Fibroblast of lung (primary cell): ENCODE measurements at places on chromosomes 7 and 10. TPM values are rescaled to one million over a fixed set of nuclear protein-coding genes. Genes with fewer than 3 reads are reported as not detected.
A peak's percentile ranks its signal among the peaks of the same experiment; 100 is the strongest.

JMJD1C gene
- total RNA-seq, result 50.3 and 67.0 TPM in 2 replicates

COL17A1 gene
- under 0.01 TPM in 1 of 2 replicates, not detected in the other for total RNA-seq

LIPF gene
- total RNA-seq, result not detected in 2 replicates

VWDE gene
- under 0.01 and 0.17 TPM in 2 replicates for total RNA-seq

ODAD2 gene
- total RNA-seq, result 1.3 and 1.5 TPM in 2 replicates

CNPY1 gene
- total RNA-seq, result not detected in 2 replicates

ZP3 gene
- 2.6 TPM in 2 replicates for total RNA-seq

C10orf67 gene
- under 0.01 TPM in 2 replicates for total RNA-seq

CLEC2L gene
- not detected in 2 replicates for total RNA-seq

VAX1 gene
- total RNA-seq, result not detected in 2 replicates

MYH16 gene
- not detected in 2 replicates for total RNA-seq

DNA sequence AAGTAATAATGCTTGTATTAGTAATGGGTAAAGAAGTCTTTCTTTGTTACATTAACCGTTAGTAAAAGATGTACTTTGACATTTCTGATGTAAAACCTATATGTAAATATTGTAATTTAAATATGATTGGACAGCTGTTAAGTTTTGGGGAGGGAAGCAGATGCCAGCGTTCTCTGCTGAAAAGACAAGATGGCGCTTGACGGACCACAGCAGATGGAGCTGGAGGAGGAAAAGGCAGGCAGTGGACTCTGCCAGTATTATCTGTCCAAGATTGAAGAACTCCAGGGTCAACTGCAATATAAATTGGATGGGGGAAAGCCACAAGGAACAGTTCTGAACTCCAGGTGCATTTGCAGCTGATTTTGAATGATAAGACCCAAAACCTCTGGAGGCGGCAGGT, 86.9 kb downstream of the ZNRF2 start:
- DNase-seq, result no peak

DNA sequence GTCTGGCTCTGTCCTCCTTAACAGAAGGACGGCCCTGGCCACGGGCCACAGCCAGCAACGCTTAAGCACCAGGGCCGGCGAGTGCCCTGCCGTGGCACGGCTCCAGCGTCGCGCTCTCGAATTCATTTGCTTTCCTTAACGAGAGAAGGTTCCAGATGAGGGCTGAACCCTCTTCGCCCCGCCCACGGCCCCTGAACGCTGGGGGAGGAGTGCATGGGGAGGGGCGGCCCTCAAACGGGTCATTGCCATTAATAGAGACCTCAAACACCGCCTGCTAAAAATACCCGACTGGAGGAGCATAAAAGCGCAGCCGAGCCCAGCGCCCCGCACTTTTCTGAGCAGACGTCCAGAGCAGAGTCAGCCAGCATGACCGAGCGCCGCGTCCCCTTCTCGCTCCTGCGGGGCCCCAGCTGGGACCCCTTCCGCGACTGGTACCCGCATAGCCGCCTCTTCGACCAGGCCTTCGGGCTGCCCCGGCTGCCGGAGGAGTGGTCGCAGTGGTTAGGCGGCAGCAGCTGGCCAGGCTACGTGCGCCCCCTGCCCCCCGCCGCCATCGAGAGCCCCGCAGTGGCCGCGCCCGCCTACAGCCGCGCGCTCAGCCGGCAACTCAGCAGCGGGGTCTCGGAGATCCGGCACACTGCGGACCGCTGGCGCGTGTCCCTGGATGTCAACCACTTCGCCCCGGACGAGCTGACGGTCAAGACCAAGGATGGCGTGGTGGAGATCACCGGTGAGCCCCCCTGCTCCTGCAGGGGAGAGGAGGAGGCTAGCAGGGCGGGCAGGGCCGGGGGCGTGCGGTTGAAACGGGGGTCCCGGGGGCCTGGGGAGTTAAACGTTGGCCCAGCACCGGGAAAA, at the start of gene HSPB1:
TSS of gene HSPB1 (plus strand) at position 327 of the 855 bp plus-strand sequence. CDS start at position 367, 40 bp downstream.
- DNase-seq, result peak; percentile 89

DNA sequence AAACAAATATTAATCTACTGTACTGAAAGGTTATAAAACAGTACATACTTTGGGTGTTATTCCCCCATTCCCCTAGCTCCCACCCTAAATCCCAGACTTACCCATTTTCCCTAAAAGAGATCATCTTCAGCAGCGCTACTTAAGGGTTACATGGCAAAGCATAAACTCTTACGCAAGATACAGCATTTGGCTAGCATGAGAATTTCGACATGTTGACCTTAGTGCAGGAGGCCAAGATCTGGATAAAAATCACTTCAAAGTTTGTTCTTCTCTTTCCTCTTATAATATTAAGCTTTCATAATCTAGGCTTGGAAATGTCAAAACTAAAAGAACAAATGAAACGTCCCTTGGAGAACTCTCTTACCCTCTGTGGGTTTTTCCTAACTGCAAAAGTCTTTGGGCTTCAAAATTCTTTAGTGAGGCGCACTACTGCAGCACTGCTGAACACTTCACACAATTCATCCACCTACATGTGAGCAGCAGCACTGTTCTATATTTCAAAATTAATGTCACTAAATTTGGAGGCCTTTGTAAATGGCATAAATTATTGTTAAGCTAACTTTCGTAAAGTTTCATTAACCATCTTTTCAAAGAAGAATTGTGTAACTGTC, 59.5 kb upstream of the PDLIM1 start:
- no peak for DNase-seq

GRCh38 chr7:91264046-91264923, at the start of gene FZD1:
FZD1 (plus strand) TSS chr7:91264433; CDS start chr7:91264881, 448 bp downstream.
- DNase-seq, result peak; percentile 99

DNA sequence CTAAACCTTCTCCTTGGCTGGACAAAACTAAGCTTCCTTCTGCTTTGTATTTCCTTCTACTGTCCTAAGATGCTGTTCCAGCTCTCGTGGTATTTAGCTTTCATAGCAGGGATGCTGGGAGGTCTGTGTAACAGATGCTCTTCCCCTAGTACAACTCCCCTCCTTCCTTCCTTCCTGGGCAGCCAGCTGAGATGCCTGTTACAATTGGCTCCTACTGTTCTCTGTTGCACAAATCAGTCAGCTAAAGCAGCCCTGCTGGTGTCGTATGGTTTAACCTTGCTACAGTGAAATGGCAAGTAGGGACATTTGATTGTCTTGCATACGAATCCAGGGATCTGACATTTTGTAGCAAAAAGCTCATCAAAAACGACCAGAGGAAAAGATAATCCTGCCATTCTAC, 143.8 kb downstream of the ARHGAP21 start:
- DNase-seq, result no peak

- no peak for DNase-seq
These were observed 34.5 kb downstream of the DOCK1 start for GRCh38 chr10:126939706-126940105.

DNA sequence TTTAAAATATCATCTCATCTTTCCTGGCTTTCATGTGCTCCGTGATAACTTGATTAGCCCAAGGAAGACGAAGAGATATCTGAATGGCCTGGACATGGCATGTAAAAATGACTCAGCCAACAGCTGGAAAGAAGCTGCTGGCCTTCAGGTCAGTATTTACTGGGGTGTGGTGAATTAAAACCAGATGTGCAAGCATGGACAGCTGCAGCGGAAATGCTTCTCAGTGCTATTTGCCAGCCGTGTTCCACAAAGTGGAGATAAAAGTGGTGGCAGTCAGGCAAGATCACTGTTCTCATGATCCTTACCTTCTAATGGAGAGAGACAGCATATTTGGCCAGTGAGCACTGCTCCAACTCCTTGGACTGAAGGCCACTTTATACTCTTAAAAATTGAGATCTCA, 203.1 kb upstream of the VSTM2A start:
- no peak for DNase-seq

- no peak for DNase-seq
These were observed 445.8 kb upstream of the ANKRD30A start for GRCh38 chr10:36679554-36679953.

GRCh38 chr10:113754125-113754524, 2.6 kb downstream of the PLEKHS1 start:
- no peak for DNase-seq

DNA sequence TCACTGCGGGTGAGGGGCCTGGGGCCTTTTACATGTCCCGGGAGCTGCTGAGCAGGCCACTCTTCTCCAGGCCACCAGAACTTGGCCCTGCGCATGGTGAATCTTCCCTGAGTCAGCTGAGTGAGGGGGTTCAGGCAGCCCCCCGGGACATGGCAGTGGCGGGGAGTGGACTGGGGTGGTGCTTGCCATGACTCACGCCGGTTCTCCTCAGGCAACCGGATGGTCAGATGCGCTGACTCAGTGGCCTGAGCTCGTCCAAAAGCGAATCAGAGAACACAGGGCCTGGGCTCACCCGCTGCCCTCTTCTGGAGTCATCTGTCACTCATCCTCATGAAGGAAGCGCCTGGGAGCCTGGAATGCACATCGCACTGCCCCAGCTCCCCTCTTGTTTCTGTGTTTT, 33.5 kb downstream of the HTRA1 start:
- peak; percentile 78 for DNase-seq

DNA sequence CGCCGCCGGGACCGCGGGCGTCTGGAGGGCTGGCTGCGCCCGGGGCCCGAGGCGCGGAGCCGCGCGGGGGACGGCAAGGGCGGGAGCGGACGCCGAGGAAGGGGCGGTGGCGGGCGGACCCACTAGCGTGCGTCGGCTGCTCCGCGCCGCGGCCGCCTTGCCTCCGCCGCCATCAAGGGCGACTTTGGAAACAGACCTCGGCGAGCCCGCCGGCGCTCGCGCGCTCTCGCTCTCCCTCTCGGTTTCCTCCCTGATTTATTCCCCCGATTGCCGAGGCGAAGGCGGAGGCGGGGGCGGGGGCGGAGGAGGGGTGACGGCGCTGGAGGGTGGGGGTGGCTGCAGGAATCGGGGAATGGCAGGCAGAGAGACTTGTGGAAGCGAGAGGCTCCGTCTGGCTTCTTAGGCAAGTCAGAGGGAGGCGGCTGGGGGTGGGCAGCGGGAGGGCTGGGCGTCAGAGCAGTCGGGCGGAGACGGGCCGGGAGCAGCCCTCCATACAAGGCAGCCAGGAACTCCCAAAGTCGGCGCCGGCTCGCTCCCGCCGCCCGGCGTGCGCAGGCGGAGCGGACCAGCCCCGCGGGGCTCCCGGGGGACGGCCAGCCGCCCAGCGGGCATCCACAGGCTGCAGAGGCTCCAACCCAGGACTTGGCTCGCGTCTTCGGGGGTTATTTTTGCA, at the start of gene CACNA2D1:
TSS of gene CACNA2D1 (minus strand) at position 231 of the 673 bp plus-strand sequence.
- peak; percentile 93 for DNase-seq

DNA sequence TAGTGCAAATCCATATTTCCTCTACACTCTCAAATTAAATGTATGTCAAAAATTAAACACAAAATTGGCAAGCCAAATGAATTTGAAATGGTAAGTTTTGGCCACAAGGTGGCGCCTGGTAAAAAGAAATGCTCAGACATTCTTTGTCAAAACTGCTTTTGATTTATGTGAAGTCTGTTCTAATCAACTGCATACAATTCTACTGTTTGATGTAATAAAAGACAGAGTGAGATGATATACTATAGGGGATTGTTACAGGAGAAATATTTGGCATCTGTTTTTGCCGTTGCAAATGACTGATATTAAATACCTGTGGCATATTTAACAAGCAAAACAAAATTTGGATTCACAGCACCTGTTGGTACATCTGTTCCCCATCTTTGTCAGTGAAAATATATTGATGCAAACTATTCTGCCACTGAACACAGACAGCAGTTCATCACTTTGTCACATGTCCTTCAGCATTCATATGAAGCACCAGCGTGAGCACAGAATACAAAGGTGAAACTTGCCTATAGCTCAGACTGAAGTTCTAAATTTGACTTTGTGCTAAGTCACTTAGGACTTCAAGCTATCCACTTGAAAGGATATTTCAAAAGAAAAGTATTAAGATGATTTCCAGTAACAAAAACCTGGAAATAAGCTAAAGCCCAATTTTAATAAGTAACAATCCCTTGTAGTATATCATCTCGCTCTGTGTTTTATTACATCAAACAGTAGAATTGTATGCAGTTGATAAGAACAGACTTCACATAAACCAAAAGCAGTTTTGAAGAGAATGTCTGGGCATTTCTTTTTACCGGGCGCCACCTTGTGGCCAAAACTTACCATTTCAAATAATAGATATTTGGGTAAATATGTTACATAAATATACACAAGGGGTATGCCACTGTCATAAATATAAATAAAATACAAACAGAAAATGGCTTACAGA, 10.2 kb upstream of the CH25H start:
- peak; percentile 48 for DNase-seq

- DNase-seq, result no peak
These were observed 49.8 kb upstream of the FHIP2A start for GRCh38 chr10:114771749-114772148.

- DNase-seq, result no peak
These were observed 122.3 kb upstream of the PPIF start for GRCh38 chr10:79224992-79225391.

GRCh38 chr7:7641129-7641663, 644 bp downstream of the UMAD1 start:
- DNase-seq, result no peak

DNA sequence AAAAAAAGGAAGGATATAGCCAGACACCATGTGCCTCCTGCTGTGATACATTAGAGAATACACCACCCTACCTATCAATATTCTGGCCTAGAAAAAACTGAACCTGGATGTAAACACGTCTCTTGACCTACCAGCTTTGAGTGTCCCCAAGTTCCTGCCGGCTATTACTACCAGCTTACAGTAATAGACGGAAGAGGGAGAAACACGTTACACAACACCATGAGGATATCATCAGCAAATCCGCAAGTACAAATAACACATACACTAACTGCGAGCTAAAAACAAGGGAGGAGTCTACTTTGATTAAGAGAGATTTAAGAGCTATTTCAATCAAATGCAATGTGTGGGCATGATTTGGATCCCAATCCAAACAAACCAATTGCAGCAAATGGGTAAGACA, 113.0 kb downstream of the COL28A1 start:
- no peak for DNase-seq

GRCh38 chr7:128359939-128360338, 1.6 kb downstream of the PRRT4 start:
- no peak for DNase-seq

DNA sequence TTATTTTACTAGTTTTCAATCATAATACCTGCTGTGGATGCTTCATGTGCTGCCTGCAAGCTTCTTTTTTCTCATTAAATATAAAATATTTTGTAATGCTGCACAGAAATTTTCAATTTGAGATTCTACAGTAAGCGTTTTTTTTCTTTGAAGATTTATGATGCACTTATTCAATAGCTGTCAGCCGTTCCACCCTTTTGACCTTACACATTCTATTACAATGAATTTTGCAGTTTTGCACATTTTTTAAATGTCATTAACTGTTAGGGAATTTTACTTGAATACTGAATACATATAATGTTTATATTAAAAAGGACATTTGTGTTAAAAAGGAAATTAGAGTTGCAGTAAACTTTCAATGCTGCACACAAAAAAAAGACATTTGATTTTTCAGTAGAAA, 103.0 kb downstream of the PTEN start:
- no peak for DNase-seq

DNA sequence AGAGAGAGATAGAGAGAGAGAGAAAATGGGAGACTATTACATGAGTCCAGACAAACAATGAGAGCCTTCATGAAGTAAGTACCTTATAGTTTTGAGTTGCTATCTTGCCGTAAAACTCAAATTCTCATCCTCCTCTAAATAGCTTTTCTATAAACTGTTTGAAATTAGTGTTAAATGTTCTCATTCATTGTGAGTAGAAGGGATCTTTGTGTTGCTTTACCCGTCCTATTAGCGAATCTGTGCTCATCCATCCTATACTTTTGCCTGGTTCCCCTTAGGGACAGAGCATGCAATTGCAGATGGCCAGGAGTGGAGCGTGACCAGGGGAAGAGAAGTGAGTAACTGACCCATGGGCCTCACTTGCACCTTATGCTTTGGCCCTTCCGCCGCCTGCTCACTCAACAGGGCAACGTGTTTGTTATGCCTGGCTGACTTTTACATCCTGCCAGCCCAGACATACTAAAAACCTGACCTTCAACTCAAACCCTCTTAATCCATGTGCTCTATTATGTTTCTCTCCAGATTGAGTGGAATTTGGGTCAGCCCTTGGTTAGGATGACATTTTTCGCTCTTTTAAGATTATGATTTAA, 244.2 kb upstream of the YAE1 start:
- no peak for DNase-seq
